ENCODE measurements at places on chromosomes 2 and 18.

GRCh38 chr2:62785810-62786597, 80.5 kb downstream of the EHBP1 start:
- DNase-seq, result no peak

DNA sequence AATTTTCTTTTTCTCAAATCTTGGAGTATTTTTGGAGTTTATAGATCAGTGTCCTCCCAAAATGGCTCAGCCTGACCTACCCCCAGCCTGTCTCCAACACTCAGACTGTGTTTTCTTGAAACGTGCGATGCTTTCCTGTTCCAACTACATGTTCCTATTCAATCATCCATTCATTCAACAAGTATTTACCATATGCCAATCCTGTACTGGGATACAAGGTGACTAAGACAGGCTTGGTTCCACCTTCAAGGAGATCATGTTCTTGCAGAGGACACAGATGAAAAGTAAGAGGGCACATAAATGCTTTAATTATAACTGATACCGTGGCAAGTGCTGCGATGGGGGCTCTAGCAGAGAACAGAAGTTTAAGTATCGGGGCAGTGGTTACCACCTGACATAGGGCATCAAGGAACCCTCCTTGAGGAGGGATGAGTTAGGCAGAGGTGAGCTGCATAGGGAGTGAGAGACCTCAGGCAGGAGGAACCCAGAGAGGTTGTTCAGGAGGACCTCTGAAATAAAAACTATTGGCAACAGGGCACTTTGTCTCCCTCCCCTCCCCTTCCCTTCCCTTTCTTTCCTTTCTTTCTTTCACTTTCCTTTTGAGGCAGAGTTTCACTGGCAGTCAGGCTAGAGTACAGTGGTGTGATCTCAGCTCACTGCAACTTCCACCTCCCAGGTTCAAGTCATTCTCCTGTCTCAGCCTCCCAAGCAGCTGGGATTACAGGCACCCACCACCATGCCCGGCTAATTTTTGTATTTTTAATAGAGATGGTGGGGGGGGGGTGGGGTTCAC, 469.0 kb downstream of the EPHA4 start:
- no peak for DNase-seq

- DNase-seq, result no peak
These were observed 66.4 kb upstream of the MSH2 start for GRCh38 chr2:47336259-47337238.

DNA sequence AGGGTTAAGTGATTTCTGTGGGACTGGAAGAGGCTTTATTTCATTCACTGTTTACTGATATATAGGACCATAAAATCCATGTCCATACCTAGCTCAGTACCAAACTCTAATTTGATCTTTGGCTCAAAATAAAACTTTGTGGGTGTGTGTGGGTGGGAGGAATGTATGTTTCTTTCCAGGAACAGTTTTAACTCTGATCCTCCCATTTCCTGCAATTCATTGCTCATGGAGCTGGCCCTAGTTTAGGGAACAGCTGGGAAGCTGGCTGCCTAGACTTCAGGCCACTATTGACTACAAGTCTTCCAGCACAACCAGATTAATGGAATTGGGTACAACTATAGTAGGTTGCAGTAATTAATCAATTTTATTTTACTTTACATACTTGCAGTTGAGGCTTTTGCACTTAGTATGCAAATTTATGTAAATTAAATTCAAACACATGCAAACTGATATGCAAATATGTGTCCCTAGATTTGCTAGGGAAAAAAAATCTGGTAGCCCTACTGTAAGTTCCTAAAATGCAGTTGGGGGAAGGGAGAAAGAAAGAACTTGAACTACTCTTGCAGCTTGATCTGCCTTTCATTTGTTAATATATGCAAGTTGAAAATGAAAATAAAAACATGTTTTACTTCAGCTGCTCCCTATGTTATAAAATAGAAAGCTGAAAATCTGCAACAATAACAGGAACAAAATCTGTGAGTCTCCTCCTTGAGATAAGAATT, 1070.3 kb upstream of the CELF4 start:
- DNase-seq, result no peak

- DNase-seq, result no peak
These were observed 1067.0 kb upstream of the FANCL start for GRCh38 chr2:59308108-59308507.

GRCh38 chr18:59306640-59307039, 11.8 kb downstream of the CPLX4 start:
- DNase-seq, result no peak

- DNase-seq, result no peak
These were observed 103.6 kb downstream of the TMX3 start for GRCh38 chr18:68611311-68611710.

GRCh38 chr18:39205565-39206195, 1640.1 kb upstream of the CELF4 start:
- DNase-seq, result no peak

DNA sequence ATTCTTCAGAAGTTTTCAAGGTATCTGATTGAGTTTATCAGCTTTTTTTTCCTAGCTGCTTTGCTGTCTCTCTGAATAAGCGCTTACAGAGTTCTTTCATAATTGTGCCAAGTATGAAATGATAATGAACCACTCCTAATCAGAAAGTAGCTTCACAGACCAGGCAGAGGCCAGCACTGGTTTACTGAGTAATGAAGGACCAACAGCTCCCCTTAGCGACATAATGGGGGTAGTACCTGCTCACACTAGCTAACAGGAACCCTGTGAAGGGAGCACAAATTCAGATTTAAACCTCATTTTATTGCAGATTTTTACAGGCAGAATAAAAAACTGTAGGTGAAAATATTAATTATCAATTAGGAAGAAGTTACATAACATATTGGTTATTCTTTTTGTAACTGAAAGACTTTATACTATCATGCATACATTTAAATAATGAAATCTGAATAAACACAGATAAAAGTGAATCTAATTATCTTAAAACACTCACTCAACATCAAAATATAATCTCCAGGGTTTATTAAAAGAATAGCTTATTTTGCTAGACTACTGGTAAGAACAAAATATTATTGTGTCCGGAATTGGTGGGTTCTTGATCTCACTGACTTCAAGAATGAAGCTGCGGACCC, 53.7 kb upstream of the LRRC30 start:
- DNase-seq, result no peak

DNA sequence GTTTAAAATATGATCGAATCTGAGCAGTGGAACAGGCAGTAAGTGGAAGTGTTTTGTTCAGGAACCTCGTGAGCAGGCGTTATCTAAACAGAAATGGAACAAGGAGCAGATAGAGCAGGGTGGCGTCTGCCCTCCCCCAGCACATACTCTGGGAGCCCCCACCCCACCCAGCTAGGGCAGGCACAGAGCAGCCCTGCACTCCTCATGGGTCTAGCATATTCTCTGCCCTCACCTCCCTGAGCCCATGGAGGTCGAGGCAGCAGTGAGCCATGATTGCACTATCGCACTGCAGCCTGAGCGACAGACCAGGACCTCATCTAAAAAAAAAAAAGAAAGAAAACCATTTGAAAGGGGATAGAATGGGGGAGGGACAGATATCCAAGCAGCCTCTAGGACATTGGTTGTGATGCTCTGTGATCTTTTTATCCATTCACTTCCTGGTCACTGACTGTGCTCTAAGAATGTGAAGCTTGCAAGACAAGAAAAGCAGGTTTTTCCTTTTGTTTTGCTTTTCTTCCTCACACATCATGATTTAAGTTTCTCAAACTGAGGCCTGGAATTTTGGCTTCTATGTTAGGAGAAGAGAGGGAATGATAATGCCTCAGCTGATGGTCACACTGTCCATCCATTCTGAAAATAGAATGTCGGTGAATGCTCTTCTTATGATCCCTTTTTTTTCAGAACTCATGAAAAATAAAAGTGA, 3.1 kb downstream of the MLPH start:
- no peak for DNase-seq

- no peak for DNase-seq
These were observed 16.7 kb downstream of the CPSF3 start for GRCh38 chr2:9440058-9440727.

DNA sequence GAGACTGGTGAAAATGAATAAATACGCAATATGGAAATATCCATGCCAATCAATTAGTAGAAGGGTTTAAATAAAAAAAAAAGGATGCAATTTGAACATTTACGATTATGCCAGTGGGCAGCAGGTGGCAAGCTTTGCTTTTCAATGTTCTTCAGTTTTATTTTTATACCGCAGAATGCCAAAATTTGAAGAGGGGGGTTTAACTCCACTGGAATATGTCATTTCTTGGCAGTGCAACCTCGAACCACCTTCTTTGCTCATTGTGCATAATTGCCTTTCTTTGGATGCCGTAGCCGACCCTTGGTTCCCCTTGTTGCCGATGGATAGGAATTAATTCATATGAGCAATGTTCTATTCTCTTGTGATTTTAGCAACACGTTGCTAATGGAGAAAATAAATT, 88.0 kb downstream of the LTBP1 start:
- DNase-seq, result no peak

GRCh38 chr2:170766693-170767092, 3.5 kb upstream of the ERICH2 start:
- no peak for DNase-seq

DNA sequence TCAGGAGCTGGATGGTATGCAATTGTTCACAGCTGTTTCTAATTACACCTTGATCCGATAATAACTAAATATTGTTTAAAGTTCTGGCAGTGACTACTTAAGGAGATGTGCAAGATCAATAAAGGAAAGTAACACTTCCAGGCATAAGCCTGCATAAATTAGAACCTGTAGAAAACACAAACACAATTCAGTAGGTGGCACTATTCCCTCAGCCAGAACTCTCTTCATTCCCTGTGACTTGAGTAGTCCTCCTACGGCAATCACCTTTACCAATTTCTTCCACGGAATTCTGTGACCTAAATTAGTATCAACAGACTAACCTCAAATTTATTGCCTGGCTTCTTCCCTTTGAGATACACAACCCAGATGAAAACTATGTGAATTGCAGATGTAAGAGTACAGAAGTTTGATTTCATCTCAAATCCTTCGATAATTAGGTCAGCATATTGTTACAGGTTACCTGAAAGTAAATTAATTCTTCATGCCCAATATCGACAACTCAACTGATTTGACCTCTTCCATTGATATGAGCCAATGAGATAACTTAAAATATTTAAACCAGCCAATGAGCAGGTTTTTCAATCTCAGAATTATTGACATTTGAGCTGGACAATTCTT, 137.8 kb downstream of the PID1 start:
- no peak for DNase-seq

DNA sequence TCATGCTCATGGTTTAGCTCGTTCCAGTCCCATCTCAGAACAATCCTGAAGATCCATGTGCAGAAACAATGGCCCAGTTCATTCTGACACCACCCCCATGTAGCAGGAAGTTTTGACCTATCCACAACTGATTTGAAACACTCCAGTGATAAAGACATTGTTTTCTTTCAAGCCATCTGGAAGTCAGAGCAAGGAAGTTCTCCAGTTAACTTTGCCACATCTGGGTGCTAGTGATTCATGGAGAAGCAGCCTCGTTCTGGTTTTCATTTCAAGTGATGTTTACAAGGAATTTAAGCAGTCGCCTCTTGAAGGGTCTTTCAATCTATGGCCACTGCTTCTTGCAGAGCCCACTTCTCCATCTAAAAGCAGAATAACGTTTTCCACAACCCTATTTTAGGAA, 36.6 kb upstream of the TWIST2 start:
- no peak for DNase-seq

DNA sequence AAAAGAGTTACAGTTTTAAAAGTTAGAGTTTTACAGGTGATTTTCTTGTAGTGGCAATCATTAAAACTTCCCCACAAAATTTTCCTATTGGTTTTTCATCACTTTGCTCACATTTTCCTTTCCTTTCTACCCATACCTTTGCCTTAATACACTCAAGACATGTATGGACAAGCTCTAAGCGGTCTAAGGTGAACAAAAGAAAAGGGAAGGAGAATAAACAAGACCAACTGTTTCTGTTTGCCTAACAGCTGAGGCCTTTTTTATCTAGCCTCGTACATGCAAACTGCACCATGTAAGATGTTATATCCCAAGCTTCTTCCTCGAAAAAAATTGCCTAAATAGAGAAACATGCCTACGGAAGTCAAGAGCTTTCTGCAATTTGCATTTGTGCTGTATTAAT, 33.9 kb upstream of the TBC1D8 start:
- no peak for DNase-seq

- DNase-seq, result peak; percentile 13
These were observed 63.0 kb downstream of the REEP1 start for GRCh38 chr2:86274265-86274917.

DNA sequence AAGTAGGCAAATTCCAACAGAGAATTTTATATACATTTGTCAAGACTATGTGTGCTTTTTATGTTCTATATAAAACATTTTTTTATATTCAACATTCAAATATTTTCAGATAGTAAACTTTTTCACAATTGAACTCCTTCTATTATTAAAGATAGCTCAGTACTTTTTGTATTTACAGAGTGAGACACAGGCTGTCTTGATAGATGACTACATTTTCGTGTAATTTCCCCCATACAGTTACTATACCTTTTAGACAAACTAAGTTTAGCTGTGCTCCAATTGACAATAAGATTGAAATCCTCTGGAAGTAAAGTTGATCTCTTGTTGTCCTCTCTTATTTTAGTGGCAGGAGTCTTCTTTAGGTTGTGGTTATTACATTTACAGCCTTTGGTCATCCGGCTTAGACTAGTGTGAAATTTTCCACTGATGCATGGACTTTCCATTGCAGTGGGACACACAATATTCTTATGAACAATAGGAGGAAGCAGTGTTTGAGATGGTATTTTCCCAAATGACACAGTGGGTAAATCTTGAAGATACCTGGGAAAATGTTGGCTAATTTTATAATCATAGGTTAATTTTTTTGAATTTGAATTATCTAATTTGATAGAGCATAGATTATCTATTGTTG, 21.0 kb downstream of the ZSWIM2 start:
- no peak for DNase-seq

GRCh38 chr2:3659447-3660432, 1.7 kb downstream of the ALLC start:
- DNase-seq, result no peak

GRCh38 chr18:68489013-68489792, 225.7 kb downstream of the TMX3 start:
- DNase-seq, result no peak

DNA sequence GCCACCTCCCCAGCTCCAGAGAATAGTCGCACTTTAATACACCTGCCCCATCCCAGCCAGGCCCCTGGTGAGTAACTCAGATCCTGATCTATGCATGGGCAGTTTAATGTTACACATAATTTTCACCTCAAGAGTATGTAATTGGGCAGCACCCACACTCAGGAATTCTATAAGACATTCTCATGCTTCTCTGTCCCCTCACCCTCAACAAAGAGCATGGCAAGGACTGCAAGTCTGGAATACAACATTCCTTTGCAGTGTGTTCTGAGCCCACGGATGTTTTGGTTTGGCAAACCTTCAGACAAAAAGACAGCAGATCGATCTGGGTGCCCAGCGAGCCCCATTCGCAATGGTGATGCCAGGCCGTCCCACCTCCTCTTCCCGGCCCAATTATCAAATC, 4.9 kb upstream of the SLC14A1 start:
- no peak for DNase-seq

DNA sequence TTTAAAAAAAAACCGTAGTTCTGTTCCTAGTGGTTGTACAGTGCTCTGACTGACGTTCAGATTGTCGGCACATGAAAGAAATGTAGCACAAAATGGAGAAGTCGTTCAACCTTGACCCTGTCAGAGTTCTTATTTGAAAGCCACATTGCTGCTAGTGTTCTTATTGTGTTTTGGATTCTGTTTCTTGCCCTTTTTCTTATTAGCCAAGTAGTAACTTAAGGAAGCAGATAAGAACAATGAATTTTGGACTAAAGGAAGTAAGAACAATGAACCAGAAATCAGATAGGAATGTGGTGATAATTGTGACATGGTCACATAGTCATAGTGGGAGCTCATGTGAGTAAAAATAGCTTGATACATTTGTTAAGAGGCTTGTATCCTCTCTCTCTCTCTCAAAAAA, 45.9 kb downstream of the RPIA start:
- DNase-seq, result no peak
